ENCODE measurements at places on chromosomes 7 and 10.

- DNase-seq = no peak
Measured at GRCh38 chr7:5237286-5237685, 45.5 kb upstream of the SLC29A4 start.

DNA sequence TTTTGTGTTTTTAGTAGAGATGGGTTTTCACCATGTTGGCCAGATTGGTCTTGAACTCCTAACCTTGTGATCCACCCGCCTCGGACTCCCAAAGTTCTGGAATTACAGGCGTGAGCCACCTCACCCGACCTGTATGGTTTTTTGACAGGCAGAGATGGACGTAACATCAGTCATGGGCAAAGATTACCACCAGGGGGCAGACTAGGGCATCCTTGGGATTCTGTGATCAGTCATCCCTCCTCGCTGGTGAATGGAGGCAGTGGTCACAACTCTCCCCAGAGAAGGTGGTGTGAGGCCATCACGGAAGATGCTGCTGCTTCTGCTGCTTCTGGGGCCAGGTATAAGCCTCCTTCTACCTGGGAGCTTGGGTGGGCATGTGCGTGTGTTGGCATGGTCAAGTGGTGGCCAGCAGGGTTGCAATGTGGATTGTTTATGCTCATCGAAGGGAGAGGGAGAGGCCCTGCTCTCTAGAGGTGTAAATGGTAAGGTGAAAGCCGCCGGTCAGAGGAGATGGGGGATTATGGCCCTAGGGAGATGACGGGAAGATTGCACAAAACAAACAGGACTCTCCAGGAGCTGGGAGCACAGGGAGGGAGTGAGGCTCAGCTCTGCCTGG, 122.7 kb upstream of the PRSS1 start:
- DNase-seq = peak; percentile 85

- no peak for DNase-seq
Measured at GRCh38 chr7:2792856-2793487, 51.1 kb downstream of the GNA12 start.

- no peak for DNase-seq
Measured at GRCh38 chr7:110283056-110283455, 807.9 kb upstream of the LRRN3 start.

Measured in activated effector memory CD4-positive, alpha-beta T cell treated with anti-CD3 and anti-CD28 coated beads, Interleukin-2, amount 50 U/mL, for 16 hours (primary cell).